ENCODE measurements at places on chromosomes 7 and 10.

DNA sequence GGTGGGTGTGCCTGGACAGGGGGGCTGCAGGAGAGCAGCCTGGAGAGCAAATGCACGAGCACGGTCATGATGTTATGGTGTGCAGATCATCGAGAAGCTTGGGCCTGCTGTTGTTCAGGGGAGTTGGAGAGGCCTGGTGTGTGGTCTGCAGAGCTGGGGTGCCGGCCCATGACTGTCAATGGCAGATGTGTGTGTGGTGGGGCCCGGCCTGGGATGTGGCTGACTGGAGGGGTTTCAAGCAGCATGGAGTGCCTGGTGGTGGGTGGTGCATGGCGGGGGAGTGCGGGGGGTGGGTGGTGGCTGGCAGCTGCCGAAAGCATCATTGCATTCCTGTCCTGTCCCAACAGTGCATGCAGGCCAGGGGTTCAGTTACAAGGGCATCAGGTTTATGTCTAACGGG is 122.6 kb downstream of the DOCK1 start:
- DNase-seq: no peak

DNA sequence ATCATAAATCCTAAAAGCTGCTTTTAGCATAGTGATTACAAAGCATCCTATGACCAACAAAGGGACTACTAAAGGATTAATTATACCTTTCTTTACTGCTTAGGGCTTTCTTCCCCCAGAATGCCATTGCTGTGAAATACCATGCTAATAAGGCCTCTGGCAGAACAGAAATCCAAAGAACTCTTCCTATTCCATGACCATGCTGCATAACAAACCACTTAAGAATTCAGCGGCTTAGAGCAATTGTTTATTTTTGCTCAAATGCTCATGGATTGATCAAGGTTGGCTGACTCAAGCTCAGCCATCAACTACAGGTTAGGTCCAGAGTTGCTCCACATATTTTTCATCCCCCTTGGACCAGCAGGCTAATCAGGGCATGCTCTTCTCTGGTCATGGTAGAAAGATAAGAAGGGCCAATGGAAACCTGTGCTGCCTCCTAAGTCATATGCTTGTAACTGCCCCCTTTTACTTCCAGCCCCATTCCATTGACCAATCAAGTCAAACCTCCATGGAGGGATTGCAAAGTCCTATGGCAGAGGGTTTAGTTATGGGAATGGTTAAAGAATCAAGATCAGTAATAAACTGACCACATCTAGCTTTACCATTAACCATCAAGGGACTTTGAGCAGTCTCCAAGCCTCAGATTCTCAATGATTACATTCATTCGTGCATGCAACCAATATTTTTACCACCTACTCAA is 244.4 kb upstream of the FZD1 start:
- no peak for DNase-seq

DNA sequence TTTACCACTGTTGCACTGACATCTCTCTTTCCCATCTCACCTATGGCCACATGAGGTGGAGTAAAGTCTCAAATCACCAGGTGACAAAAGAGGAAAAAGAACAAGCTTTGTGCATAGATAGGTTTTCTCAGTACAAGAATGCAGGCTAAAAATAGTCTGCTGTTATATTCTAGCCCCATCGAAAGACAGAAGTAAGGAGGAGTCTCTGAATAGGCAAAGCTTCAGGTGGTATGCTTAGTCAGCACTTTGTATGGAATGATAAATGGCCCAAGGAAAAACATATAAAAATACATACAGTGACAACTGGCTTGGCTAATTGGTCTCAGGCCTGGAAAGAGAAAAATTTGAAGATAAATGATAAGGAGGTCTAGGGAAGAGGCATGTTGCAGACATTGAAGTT is 39.6 kb upstream of the KCND2 start:
- no peak for DNase-seq

- no peak for DNase-seq
These were observed 125.1 kb downstream of the NT5C2 start for GRCh38 chr10:103067956-103068355.

DNA sequence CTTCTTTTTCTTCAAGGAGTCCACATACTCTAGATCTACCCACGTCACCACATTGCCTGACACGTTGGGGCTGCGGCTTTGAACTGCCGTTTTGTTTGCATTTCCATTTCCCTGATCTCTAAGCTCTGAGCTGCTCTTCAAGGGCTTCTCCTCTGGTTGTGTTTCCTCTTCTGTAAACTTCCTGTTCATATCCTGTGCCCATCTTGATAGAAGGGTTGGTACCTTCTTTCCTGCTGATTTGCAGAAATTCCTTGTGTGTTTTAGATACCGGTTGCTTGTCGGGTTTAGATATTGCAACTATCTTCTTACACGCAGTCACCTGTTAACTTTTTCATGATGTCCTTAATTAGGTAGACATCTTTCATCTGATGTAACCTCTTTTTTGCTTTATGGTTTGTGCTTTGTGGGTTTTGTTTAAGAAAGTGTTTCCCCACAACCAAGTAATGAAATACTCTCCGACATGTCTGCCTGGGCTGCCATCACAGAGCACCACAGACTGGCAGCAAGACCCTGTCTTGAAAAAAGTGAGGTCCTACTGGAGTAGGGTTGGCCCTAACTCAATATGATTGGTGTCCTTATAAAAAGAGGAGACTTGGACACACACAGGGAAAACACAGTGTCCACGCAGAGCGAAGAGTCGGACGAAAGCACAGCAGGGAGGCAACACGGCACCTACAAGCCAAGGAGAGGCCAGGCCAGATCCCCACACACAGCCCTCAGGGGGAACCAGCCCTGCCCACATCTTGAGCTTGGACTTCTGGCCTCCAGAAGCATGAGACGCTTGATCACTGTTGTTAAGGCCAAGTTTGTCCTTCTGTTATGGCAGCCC is 99.1 kb upstream of the PDGFA start:
- no peak for DNase-seq

- no peak for DNase-seq
These were observed 144.9 kb upstream of the MAGI2 start for GRCh38 chr7:79598351-79598750.

DNA sequence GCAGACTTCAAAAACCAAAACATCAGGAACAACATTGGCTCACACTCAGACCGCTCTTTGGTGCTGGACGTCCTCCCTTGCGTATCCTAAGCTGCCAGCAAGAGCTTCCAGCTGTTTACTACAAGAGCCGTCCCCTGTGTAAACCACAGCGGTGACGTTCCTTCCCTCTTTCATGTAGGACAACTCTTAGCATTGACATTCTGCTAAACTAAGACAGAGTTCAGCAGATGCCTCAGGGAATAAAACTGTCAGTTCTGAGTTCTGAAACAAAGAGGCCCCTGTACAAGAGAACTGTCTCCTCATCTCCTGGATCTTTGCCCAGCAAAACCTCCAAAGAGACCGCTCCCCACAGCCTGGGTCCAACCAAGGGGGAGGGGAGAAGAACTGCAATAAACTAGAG is 57.8 kb upstream of the OPALIN start:
- peak; percentile 5 for DNase-seq

DNA sequence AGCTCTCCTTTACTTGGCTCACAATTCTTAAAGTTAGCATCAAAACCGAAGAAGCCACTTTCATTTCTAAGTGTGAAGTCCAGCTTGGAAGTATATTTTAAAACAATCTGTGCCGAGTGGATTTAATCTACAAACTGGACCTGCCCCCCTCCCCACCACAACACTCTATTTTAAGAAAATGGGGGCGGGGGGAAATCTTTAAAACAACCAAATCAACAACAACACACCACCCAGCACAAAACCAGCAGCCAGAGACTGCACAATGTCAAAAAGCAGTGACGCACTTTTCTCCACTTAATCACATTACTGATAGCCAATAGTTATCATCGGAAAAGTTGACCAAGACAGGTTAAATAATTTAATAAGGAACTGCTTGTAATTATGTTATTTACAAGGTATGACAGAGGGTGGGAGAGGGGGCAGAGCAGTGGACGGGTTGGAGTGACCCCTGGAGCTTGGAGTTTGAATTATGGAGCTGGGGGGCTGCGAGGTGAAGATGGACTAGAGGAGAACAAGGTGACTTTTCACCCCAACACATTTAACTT is 2.8 kb downstream of the EBF3 start:
- no peak for DNase-seq

DNA sequence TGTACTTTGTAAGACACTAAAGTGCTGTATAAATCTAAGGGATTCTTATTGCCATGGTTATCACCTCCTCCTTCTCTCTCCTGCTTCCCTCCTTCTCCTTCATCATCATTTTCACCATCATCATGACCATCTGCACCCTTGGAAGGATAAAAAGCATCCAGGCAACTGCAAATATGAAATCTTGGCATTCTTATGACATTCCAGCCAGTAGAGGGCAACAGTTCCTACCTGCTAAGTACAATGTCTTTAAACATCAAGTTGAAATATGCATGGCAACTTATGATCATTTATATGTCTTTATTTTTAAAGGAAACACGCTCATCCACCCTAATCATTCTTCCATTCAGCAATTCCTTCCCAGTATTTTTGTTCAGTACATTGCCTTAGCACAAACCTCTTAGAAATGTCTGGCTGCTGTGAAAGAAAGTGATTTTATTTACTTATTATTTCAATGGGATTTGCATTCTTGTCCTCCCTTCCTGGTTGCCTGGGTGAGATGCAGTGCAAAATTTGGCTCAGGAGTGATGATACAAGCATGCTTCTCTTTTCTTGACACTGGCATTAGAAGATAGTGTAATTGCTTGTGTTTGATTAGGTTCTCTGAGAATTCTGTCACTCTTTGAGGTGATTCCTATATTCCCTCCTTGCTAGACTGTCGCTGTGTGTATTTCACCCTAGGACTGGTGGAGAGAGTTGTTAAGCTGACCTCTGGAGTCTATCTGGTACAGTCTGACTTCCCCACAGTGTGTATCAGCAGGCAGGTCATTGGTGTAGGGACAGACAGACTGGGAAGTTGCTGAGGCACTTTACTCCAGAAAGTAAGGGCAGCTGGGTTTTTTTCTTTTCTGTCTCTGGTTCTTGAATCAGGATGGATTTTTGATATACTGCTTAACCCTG is 188.5 kb upstream of the BMPER start:
- peak; percentile 67 for DNase-seq

DNA sequence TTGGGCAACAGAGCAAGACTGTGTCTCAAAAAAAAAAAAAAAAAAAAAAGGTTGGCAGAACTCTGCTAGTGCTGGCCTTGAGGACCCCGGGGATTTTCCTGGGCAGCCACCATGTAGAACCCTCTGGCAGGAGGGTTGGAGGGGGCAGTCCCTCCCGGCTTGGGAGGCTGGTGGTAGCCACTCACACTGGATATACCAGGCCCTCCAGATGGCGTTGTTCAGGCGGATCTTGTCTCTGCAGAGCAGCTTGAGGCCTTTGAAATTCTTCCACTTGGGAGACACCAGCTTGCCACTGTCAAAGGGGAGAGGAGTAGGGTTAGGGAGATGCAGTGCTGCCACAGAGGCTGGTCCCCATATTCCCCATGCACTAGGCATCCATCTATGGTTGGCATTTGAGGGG is 8.4 kb downstream of the MLXIPL start:
- peak; percentile 29 for DNase-seq

DNA sequence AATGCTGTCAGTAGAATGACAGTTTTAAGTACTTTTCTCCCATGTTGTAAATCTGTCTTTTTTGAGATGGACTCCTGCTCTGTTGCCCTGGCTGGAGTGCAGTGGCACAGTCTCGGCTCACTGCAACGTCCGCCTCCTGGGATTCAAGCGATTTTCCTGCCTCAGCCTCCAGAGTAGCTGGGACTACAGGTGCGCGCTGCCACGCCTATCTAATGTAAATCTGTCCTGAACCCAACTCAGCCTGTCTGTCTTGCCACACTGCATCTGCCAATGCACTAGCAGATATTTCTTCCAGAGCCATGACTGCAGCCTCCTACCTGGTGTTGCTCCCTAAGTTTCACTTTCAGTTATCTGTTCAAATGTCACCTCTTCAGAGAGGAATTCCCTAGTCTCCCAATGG is 264.1 kb downstream of the PHF14 start:
- DNase-seq: no peak

- peak; percentile 80 for DNase-seq
These were observed 21.9 kb downstream of the ARID5B start for GRCh38 chr10:61923210-61923949.

DNA sequence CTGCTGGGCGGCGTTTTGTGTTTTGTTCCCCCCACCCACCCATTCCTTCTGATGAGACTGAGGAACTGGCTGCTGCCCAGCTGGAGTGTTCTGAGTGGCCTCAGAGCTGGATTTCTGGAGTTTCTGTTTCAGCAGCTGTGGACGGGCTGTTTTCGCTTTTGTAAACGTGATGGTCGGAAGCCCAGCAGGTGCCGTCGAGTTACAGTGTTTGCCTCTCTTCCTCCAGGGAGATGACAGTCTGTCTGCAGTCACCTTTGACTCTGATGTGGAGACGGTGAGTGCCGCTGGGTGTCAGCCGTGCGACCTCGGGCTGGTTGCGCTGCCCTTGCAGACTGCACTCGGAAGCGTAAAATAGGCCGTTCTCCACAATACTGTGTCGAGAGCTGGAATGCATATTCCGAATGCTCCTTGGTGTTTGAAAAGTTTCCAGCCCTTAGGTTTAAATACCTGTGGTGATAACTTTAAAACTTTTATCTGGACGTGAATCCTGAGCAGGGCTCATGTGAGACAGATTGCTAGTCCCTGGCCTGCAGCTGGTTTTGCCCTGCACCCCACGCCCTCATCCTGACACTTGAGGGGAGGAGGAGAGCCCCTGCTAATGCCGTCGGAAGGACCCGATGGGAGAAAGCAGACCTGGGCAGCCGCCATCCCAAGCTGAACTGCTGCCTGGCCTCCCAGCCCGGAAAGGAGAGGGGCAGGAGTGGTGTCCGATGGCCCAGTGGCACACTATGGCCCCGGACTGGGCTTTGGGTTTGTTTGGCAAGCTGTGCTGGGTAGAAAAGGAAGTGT is 8.3 kb downstream of the IQCE start:
- DNase-seq: no peak

DNA sequence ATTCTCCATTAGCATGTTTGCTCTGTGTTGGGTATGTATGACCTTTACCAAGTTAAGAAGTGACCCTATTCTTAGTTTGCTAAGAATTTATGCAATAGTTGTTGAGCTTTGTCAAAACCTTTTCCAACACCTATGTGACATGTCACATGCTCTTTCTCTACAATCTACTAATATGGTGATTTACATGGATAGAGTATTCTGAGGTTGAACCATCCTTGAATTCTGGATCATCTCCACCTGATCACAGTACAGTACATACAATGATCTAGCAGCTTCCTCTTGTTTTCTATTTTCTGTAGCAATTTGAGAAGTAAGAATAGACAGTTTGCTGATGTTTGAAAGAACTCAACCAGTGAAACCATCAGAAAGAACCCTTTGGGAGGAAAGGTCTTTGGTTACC is 101.2 kb upstream of the PDGFA start:
- no peak for DNase-seq

- DNase-seq: no peak
These were observed 14.6 kb downstream of the ITGB1 start for GRCh38 chr10:32943395-32943794.

GRCh38 chr10:103627111-103627892 is 133.8 kb downstream of the NEURL1 start:
- no peak for DNase-seq

- no peak for DNase-seq
These were observed 131.2 kb downstream of the MPP7 start for GRCh38 chr10:28171468-28172222.

- DNase-seq: peak; percentile 75
These were observed 167.1 kb downstream of the NEURL1 start for GRCh38 chr10:103660364-103661197.
